Tibial nerve (tissue), 4 donors: ENCODE measurements at places on chromosomes 13 and 19.
A peak's percentile ranks its signal among the peaks of the same experiment; 100 is the strongest.

- DNase-seq, result no peak
Observed at GRCh38 chr13:49336655-49337054, 88.9 kb downstream of the CDADC1 start.

- DNase-seq, result no peak
Observed at GRCh38 chr13:32309312-32310133, 5.6 kb downstream of the ZAR1L start.

- DNase-seq, result no peak
Observed at GRCh38 chr13:75365724-75366173, 116.2 kb downstream of the TBC1D4 start.

- no peak for DNase-seq
Observed at GRCh38 chr19:47274891-47275761, 441 bp downstream of the INAFM1 start.

DNA sequence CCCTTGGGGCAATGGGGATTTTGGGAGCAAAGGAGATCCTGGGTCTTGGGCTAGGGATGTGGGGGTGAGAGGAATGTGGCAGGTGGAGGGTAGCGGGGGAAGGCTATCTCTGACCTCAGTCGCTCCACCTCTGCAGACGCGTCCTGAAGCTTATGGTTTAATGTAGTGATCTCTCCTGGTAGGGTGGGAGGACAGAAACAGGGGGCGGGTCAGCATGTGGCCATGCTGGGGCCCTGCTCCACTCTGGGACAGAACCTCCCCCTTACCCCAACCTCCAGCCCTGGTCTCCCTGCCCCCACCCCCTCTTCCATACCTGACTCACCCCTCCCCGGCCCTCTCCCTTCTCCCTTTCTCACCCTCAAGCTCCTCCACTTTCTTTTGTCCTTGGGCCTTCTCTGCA, 1.4 kb downstream of the BST2 start:
- no peak for DNase-seq

- no peak for DNase-seq
Observed at GRCh38 chr13:59915252-59915651, 248.5 kb downstream of the DIAPH3 start.

DNA sequence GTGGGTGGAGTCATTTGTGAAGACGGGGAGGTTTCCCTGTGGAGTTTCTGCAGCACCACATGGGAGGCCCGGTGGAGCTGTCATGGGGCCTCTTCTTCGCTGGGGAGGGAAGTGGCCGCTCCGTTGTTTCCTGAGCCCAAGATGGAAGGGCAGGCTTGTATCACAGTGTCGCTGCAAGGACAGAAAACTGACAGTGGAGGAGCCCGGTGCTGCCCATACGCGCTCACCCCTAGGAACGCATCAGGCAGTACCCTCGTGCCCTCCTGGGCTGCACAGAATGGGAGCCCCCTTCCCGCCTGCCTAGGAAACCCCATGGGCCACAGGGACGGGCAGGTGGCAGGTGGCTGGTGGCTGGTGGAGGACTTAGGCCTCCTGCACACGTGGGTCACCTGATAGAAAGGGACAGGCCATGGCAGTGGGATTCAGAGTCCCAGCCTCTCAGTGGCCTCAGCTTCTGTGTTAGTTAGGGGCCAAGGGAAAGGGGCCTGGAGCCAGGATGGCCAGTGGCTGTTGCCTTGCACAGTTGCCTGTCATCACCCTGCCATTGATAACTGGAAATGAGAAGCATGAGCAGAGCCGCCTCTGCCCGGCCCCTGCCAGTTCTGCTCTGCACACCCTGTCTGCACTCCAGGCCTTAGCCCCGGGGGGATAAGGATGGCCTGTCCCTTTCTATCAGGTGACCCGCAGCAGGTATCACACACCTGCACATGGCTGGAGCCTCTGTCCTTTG, 7.6 kb downstream of the COL4A2 start:
- DNase-seq, result no peak

GRCh38 chr19:46732966-46733689, 12.7 kb upstream of the FKRP start:
- DNase-seq, result no peak

DNA sequence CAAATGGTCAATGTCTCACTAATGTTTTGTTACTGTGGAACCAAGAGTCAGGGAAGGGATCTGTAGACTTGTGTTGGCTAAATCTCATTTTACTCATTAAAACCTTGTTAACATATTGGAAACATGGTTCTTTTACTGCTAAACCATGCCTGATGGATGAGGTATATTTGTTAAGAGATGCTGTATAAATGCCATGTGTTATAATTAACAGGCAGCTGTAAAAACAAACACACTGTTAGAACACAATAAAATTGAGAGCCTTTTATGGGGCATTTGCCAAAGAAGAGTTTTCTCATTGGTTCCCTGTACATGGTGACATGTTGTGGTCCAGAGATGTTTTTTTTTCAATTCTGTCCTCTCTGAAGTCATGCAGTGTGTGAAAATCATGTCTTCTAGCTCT, 121.9 kb downstream of the ESD start:
- no peak for DNase-seq

- peak; percentile 49 for DNase-seq
Observed at GRCh38 chr19:35013041-35013819, 13.1 kb downstream of the GRAMD1A start.

- no peak for DNase-seq
Observed at GRCh38 chr19:34603003-34603402, 74.0 kb downstream of the SCGB2B2 start.

- DNase-seq, result no peak
Observed at GRCh38 chr13:91529739-91530482, 131.5 kb downstream of the GPC5 start.

DNA sequence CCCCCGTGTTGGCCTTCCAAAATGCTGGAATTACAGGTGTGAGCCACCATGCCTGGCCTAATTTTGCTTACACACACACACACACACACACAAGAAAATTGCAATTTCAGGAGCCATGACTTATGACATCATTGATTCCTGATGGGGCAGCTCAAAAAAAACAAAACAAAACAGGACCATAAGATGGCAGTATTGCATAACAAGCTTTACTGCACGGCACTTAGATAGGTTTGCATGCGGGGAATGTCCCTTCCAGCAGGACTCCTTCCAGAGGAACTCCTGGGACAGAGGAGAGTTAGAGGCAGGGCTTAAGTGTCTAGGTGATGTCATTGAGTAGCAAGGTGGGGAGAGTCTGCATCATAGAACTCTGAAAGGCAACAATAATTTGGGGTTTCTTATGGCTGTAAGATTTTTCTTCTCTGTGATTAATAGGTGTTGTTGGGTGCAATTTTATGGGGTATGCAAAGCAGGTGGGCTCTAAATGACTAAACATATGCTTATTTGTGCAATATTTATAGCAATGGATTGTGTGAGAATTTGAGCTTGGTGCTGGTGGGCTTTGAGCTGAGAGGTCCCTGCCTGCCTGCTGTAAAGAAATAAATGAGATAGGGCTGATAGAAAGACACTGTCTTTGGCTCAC, 9.0 kb upstream of the ACSBG2 start:
- DNase-seq, result no peak

DNA sequence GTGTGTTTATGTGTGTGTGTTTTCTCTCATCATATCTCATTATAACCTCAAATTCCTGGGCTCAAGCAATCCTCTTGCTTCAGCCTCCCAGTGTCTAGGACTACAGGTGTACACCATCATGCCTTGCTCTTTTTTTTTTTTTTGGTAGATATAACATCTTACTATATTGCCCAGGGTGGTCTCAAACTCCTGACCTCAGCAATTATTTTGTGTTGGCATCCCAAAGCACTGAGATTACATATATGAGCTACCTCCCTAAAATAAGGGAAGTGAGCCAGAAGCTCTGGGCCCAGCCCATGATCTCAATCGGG, 448 bp upstream of the ZNF543 start:
- DNase-seq, result no peak

DNA sequence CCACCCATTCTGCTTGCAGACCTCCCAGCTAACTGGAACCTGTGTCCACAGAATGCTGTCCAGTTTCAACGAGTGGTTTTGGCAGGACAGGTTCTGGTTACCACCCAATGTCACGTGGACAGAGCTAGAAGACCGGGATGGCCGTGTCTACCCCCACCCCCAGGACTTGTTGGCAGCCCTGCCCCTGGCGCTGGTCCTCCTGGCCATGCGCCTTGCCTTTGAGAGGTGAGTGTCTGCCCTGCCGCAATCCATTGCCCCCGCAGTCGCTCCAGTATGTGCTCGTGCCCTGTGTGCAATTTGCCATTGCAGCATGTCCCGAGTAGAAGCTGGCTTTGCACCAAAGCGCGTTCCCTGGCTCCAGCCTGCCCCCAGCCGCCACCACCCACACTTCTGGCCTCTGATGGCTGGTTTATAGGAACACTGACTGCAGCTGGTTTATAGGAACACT, 41.9 kb downstream of the CERS4 start:
- DNase-seq, result peak; percentile 63

- no peak for DNase-seq
Observed at GRCh38 chr19:50415661-50416033, 3.1 kb upstream of the SPIB start.

DNA sequence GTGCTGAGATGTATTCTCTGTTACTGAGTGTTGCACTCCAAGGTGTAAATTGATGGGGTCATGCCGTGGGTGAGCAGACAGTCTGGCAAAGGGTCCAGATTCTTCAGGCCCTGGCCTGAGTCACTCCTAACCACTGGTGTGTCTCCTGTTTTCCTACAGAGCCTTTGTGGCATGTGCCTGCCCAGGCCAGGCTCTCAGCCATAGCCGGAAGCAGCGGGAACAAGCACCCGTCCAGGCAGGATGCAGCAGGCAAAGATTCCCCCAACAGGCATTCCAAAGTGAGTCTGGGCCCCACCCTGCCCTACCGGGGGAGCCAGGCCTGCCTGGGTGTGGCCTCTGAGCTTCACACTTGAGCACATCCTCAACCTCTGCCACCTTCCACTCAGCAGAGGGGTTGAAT, 61.9 kb downstream of the DPF1 start:
- no peak for DNase-seq

- peak; percentile 74 for DNase-seq
Observed at GRCh38 chr19:8240274-8241229, 31.4 kb downstream of the CERS4 start.

DNA sequence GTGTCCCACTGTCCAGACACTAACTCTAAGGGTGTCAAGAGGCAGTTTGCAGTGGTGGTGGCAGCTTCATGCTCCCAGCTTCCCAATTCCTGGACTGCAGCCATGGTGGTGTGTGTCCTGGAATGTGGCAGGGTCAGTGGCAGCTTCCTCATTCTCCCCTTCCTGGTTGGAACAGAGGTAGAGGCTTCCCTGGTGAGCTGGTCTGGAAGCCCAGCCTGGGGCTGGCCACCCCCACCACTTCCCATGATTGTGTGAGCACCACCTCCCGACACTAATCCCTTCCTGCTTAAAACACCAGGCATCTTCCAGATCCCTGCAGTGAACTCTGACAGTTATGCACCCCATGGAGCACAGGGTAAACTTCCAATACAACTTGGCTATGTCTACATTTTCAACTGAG, 134.9 kb downstream of the RAP2A start:
- DNase-seq, result no peak

GRCh38 chr13:40876020-40876738, 86.8 kb downstream of the SLC25A15 start:
- no peak for DNase-seq

GRCh38 chr19:43777163-43777695, 3.5 kb downstream of the KCNN4 start:
- no peak for DNase-seq

DNA sequence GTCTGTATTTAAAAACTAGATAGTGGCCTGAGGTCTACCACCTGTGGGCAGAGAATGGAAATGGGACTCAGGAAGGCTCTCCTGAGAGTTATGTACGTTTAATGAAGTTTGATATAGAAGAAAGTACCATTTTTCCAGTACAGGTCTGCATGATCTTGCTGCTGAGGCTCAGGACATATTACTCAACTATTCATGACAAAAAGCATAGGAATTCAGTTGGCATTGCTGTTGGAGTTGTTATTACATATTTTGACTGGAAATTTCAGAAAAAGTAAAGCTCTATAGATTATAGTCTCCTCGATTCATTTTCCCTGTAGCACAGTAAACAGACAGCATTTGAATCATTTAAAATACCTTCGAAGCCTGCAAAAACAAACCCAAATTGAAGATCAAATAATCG, 469.8 kb downstream of the DCT start:
- DNase-seq, result no peak

DNA sequence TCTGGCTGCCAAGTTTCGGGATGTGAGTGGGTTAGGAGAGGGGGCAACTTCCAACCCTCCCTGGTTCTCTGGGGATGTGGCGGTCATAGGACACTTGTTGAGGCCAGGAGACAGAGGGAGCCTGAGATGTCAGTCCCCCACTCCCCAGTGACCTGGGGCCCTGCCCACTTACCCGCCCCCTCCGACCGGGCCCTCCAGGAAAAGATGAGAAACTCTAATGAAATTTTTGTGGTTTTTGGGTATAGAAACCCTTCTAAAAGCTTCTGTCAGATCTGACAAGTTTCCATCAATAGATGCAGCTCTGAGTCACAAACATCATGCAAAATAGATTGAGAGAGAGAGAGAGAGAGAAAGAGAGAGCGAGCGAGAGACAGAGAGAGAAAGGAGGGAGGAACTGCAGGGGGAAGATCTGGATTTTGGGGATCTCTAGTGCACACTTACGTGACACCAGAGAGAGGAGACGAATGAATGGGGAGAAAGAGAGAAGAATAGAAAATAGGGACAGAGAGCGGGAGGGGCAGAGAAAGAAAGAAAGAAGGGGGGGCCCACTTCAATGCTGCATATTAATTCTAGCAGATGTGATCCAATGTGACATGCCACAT, 94.0 kb downstream of the PTPRS start:
- no peak for DNase-seq

DNA sequence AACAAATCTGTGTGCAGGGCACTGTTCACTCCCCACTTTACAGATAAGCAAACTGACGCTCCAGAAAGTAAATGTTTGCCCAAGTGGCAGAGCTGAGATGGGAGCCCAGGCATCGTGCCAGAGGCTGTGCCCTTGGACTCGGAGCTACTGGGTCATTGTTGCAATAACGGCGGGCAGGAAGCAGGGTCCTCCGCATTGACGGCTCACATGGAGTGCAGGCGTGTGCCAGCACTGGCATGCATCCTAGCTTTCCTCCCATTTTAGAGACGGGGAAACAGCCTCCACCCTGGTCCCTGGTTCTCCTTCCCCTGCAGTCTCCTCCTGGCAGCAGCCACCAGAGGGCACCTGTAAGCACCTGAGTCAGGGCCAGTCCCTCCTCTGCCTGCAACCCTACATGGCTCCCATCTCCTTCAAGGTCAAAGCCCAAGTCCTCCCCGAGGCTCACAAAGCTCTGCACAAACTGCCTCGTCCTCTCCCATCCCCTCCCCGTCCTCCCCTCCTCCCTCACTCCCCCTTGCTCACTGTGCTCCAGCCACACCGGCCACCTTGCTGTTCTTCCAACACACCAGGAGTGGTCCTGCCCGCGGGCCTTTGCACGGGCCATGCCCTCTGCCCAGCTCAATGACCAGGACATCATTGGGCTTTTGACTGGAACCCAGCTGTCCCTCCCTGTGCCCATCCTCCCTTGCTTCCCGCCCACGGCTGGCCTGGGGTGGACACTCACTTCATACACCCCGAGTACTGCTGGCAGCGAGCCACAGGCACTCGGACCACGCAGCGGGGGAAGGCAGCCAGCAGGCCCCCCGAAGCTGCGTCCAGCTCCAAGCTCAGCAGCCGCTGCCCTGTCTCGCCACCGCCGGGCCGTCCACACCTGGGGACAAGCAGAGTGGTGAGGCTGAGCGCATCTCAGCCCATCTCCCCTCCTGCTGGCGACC, 7.7 kb upstream of the LRG1 start:
- no peak for DNase-seq
